ENCODE measurements at places on chromosomes 13 and 19.

DNA sequence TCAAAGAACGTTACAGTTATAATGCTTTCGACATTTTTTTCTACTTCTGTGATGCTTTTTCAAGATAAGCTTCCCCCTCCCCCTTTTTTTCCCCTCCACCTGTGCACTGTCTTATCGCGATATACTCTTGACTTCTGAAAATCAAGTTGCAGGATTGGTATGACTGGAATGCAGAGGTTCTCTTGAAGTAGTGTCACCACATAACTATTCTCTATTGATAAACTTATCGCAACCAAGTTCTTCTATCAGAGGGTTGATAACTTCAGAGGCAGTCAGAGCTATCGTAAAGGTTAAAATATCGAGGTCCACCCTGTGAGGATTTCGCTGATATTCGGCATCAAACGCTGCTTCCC is 820 bp downstream of the EID2 start:
- peak; percentile 10 for DNase-seq

- DNase-seq = no peak
Measured at GRCh38 chr19:10683582-10683981, 17.7 kb upstream of the QTRT1 start.

- DNase-seq = no peak
Measured at GRCh38 chr13:98686270-98686669, 66.2 kb downstream of the SLC15A1 start.

DNA sequence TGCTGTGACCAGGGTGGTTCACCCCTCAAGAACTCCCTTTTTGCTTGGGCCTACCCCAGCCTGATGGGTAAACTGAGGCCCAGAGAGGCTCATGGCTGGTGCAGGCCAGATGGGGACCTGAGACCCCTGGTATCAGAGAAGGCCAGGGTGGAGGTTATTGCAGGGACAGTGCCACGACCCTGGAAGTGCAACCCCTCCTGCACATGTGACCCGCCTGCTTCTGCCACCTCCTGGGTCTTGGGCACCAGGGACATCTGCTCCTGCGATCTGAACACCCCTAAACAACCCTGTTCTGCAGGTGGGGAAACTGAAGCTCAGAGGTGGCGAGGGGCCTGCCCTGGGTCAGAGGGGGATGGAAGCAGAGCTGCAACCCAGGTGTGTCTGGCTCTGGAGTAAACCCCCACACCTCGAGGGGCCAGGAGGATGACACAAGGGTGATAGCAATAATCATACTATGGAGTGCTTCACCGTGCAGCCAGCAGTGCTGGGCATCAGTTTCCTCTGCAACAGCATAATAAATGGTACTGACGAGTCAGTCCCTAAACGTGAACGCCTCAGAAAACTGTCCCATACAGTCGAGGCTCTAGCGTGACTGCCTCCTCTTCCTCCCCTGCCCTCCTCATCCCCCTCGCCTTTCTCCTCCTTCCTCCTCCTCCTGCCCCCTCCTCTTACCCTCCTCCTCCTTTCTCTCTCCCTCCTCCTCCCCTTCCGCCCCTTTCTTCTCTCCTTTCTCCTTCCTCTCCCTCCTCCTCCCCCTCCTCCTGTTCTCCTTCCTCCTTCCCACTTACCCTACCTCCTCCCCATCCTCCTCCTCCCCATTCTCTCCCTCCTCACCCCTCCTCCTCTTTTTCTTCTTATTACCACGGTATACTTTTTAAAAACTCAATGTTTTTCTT is 4.3 kb downstream of the YJEFN3 start:
- DNase-seq = no peak

DNA sequence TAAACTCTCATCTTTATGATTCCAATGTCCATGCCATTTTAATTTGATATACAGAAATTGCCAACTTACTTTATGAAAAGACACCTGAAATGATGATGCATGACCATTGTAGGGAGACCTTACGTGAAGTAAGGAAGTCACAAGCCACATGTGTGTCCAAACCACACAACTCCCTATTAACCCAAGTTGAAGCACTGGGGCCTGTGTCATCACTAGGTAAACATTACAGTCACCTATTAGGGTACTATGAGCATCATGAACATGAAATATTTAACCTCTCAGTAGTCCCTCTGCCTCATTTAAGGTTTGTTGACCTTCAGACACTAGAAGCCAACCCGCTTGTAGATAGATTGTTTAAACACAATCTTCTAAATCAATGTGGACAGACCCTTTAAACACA is 576.9 kb downstream of the IRS2 start:
- DNase-seq = no peak

GRCh38 chr19:37991841-37992248 is 84.8 kb downstream of the SIPA1L3 start:
- no peak for DNase-seq

GRCh38 chr13:78497702-78498355 is 105.5 kb downstream of the POU4F1 start:
- DNase-seq = no peak

DNA sequence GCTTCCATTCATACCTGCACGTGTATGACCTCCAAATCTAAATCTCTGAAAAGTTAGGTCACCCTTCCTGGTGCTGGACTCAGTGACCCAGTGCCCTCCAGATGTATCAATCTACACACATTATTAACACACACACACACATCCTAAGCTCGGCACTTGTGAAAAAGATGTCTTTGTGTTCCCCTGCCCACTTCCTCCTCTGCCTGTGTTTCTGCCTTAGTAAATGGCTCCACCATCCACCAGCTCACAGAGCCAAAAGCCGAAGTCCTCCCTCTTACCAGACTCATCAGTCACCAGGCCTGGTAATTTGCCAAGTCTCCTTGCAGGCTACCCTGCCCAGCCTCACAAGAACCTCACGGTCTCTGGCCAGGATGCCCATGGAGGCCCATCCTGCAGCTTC is 131.5 kb downstream of the SHISA2 start:
- DNase-seq = no peak

- peak; percentile 85 for DNase-seq
Measured at GRCh38 chr19:42284066-42284501, 15.0 kb downstream of the CIC start.

DNA sequence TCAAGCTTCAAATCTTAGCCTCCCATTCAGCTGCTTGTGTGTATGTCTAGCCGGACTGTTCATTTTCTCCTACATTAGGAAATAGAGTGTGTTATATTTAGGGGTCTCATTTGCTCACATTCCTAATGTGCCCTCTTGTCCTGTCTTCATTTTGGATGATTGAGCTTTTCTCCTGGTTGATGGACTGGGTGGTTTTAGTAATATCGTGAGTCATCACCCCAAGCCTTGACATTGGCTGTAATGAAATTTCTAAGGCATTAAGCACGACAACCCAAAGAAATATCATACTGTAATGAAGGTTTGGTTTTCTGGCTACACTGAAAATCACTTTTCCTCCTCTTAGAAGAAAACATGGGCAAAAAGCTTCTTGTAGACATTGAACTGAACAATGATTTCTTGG is 110.7 kb upstream of the WASF3 start:
- no peak for DNase-seq

GRCh38 chr13:73224703-73225102 is 165.9 kb downstream of the KLF5 start:
- no peak for DNase-seq

DNA sequence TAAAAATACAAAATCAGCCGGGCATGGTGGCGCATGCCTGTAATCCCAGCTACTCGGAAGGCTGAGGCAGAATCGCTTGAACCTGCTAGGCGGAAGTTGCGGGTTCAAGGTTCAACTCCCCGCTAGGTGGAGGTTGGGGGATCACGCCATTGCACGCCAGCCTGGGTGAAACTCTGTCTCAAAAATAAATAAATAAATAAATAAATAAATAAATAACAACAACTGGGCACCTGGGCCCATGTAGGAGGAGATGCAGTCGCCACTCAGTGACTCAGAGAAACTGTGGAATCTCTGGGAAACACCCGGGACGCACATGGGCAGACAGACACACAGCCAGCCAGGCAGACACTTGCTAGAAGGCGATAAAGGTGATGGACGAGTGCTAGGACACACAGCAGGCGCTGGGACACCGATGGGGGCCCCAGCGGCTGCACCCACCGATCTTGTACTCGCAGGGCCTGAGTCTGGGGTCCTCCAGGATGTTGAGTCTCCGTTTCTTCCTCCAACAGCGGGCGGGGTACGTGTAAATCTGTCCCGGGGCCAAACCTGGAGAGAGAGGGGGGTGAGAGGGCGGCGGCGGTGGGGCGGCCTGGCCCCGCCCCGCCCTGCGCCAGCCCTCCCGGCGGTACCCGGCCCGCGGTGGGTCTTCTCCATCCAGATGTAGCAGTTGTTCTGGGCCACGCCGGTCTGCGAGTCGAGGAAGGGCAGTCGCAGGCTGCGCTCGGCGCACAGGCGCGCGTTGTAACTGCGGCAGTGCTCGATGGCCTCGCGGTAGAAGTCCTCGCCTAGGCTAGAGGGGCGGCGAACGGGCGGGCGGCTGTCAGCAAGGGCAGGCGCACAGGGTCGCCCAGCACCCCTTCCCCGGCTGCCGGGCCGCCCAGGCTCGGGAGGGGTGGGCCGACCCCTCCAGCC is 1.8 kb downstream of the DPF1 start:
- DNase-seq = no peak

DNA sequence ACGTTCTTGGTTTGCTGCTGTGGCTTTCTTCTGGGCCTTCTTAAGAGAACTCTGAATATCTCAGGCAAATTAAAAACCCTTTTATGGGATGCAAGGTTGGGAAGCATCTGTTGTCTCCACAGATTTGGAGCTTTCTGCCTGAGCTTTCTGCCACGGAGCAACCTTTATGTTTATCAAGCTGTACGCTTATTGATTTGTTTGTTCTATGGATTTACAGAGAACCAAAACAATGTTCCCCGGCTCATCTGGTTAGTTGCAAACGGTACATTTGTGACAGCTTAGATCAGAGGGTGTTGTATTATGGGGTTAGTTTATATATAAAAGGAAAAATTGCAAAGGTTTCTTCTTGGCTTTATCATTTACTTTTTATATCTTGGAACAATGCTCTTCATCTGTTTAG is 479.6 kb downstream of the DIAPH3 start:
- DNase-seq = no peak

GRCh38 chr13:59879281-59879680 is 284.4 kb downstream of the DIAPH3 start:
- DNase-seq = peak; percentile 45

DNA sequence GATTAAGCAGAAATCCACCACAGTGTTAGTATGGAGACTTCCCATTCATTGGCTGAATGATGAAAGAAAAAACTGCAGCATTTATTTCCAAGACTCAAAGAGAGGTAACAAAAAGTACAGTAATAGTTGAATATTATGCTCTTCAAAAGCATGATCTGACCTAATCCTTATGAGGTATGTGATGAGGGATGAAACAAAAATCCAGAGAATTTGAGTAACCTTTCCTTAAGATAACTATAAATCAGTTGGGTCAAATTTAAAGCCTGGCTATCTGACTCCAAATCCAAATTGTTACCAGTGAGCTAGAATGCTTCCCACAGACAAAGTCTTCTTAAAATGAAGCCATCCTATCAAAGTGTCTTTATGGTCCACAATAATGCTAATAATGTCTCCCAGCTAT is 38.1 kb downstream of the NUFIP1 start:
- peak; percentile 47 for DNase-seq

DNA sequence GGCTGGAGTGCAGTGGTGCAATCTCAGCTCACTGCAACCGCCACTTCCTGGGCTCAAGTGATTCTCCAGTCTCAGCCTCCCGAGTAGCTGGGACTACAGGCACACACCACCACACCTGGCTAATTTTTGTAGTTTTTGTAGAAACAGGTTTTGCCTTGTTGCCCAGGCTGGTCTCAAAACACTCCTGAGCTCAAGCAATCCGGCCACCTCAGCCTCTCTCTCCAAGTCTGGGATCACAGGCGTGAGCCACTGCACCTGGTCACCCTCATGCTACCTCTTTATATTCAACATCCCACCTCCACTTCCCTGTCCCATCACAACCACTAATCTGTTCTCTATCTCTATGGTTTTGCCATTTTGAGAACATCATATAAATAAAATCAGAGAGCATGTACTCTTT is 155.7 kb downstream of the PTPRS start:
- DNase-seq = no peak

DNA sequence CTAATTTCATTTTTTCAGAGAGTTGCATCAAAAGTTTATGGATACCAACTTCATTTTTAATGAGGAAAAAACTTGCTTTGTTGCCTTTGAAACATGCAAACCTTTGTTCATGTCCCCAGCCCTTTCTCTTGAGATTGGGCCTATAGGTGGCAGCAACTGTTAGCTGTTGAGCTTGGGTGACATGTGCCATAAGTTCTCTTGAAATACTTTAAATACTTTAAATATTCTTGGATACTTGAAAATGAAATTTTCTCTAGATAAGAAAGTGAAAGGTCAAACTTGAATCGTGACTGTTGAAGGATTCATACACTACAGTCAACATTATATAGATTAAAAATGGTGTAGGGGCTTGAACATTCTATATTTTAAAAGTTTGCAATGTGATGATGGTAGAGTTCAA is 294.9 kb downstream of the NDFIP2 start:
- peak; percentile 74 for DNase-seq

GRCh38 chr19:3658870-3659745 is 32.5 kb upstream of the CACTIN start:
- DNase-seq = no peak
